ENCODE measurements at places on chromosomes 7 and 10.

- no peak for DNase-seq
Observed at GRCh38 chr7:17523813-17524739, 225.6 kb downstream of the AHR start.

GRCh38 chr10:119535837-119536507, 6.5 kb downstream of the RGS10 start:
- DNase-seq: no peak

- no peak for DNase-seq
Observed at GRCh38 chr7:97851683-97852082, 20.5 kb downstream of the ASNS start.

DNA sequence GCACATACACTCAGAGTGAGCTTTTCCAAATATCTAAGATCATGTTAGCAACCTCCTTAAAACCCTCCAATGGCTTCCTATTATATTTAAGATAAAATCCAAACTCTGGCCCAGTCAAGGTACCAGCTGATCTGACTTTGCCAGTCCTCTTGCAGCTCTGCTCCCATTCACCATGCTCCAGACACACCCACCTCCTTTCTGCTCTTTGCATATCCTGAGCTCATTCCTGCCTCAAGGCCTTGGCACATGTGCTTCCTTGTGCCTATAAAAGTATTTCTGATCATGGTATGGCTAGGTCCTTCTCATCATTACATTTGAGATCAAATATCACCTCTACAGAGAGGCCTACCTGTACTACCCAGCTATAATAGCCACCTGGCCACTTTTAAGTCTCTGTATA, 27.5 kb downstream of the XPNPEP1 start:
- no peak for DNase-seq

GRCh38 chr7:78616539-78616938, 818.0 kb downstream of the PHTF2 start:
- DNase-seq: no peak

GRCh38 chr7:47819607-47819920, 128.7 kb downstream of the PKD1L1 start:
- DNase-seq: no peak

DNA sequence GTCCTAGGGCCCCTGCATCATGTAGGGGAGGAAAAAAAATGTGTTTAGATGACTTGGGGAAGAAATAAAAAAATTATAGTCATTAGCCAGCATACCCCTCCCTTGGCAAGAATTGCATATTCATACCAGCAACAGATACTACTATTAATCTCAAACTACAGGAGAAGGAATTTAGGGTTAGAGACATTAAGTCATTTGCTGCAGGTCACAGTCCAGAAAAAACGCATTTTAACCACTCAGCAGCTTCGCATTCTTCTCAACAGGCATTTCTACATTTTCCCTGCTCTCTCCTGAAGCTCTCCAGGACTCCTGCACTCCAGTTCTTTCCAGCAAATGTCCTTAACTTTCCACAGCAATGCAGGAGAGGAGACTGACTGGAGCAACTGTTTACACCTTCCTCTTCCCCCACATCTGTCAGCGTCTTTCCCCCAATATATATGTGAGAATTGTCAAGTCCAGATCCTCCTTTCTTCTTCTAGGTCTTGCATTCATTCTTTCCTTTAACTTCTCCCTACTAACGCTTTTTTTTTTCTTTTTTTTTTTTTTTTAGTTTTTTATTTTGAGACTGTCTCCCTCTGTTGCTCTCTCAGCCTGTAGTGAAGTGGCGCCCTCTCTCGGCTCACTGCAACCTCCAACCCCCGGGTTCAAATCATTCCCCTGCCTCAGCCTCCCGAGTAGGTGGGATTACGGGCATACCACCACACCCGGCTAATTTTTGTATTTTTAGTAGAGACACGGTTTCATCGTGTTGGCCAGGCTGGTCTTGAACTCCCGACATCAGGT, 35.6 kb downstream of the PRPS1L1 start:
- no peak for DNase-seq

GRCh38 chr10:89924261-89924660, 222.9 kb downstream of the KIF20B start:
- no peak for DNase-seq

GRCh38 chr7:115178835-115179234, 256.9 kb downstream of the MDFIC start:
- DNase-seq: no peak

DNA sequence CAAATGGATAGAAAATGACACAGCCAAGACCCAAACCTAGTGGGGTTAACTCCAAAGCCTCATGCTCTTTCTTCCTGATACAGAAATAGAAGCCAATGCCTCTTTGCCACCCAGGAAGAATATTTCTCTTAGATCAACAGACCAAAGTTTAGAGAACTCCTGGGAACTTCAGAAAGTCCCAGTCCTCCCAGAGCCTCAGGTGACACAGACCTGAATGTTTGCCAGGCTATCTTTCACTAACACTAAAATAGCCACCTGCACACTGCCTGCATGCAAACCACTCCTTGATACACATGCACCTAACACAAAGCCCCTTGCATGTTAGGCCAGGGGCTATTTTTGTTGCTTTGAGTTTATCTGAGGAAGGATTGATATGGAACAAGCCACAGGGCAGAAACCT, 27.7 kb downstream of the LSM5 start:
- no peak for DNase-seq

- no peak for DNase-seq
Observed at GRCh38 chr10:119734396-119735332, 8.8 kb downstream of the INPP5F start.

GRCh38 chr7:25625306-25625992, 397.2 kb upstream of the NPVF start:
- DNase-seq: no peak

- peak; percentile 5 for DNase-seq
Observed at GRCh38 chr10:123009105-123009820, 457 bp downstream of the ACADSB start.

DNA sequence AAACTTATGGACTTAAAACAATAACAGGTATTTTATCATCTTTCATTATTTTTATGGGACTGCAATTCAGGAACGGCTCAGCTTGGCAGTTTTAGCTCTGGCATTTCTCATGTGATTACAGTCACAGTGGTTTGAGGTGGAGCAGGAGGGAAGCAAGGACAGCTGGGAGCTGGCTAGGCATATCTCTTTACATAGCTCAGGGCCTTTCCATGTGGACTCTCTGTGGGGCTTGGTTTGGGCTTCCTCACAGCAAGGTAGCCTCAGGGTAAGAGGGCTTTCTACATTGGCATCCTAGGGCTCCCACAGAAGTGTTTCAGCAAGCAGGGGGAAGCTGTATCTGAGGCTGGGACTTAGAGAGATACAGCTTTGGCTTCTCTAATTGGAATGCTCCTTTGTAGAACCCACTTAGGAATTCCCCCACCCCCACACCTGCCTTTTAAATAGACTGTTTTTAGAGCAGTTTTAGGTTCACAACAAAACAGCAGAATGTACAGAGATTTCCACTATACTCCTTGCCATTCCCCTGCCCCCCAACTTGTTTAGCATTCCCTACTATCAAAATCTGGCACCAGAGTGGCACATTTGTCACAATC, 26.6 kb upstream of the SDHAF3 start:
- DNase-seq: no peak
